ENCODE measurements at places on chromosomes 11 and 22.

DNA sequence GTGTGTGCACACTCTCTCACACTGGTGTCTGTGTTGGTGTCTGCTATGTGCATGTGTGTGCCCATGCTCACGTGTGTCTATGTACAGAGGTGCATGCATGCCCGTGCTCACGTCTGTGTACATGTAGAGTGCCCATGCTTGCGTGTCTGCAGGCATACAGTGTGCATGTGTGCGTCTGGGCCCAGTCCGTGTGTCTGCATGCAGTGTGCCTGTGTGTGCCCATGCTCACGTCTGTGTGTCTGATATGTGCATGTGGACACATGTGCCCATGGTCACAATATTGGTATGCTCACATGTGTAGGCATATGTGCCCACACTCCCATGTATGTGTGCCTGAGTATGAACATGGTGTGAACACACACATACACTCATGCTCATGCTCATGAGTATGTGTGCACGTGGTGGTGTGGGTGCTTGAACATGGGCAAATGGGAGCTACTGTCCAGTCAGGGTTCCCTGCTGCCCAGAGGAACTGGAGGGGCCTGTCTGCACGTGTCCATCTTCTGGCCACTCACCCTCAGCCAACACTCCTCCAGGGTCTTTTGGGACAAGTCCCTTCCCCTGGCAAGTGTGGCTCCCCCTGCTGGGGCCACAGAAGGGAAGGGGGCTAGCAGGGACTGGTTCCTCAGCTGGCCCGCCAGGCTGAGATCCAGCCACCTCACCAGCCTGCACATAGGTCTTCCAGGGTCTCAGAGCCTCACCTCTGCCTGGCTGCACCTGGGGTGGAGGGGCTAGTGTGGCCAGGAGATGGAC lies 7.3 kb upstream of the TBX1 start:
- DNase-seq: no peak

- DNase-seq: no peak
These were observed 33.7 kb downstream of the WNT11 start for GRCh38 chr11:76172583-76172982.

- DNase-seq: no peak
These were observed 46.3 kb downstream of the IGLL1 start for GRCh38 chr22:23533771-23534191.

DNA sequence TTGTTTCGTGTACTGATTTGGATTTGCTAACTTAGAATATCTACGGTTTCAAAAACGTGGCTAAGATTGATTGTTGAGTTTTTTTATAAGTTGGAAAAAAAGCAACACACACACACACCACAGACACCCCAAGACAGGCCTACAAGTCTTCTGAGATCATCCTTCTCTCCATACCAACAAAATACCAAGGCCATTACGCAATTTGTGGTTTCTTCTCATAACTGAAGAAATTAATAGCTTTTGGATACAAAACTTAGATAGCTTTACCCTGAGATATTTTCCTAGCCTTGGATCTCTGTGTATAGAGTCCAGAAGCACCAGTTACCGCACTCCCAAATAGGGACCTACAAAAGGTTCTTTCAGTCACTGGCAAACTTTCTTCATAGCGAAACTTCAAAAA lies 113.6 kb downstream of the SIK3 start:
- peak; percentile 97 for DNase-seq

- no peak for DNase-seq
These were observed 3.7 kb downstream of the RRP7A start for GRCh38 chr22:42515896-42516295.

DNA sequence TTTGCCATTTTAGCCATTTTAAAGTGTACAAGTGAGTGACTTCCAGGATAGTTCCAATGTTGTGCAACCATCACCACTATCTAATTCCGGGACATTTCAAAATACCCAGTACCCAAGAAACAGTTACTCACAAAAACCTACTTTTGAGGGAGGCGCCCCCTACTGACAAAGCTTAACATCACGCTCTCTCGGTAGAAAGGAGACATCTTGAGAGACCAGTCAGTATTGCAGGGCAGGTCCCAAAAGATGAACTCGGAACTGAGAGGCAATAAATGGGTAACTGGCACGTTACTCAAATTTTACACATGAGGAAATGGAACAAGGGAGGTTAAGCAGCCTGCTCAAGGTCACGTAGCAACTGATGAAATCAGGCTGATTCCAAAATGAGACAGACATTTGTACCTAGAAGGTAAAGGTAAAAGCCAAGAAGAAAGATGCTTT lies 50.0 kb upstream of the POU2AF1 start:
- DNase-seq: peak; percentile 23

DNA sequence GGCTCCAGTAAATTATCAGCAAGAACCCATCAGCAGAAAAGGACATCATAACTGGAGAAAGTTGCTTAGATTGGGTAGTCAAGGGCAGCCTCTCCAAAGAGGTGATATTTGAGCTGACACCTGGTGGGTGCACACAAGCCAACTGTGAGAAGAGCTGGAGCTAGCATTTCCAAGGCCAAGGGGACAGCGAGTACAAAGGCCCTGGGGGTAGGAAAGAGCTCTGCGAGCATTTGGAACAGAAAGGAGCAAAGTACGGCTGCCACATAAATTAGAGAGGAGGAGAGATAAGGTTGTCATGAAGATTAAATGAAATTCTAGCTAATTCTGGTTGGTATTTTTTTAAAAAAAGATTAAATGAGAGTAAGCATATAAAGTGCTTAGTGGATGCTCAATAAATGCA lies 21.7 kb upstream of the SMCO4 start:
- DNase-seq: no peak
